ENCODE measurements at places on chromosomes 2 and 18.

DNA sequence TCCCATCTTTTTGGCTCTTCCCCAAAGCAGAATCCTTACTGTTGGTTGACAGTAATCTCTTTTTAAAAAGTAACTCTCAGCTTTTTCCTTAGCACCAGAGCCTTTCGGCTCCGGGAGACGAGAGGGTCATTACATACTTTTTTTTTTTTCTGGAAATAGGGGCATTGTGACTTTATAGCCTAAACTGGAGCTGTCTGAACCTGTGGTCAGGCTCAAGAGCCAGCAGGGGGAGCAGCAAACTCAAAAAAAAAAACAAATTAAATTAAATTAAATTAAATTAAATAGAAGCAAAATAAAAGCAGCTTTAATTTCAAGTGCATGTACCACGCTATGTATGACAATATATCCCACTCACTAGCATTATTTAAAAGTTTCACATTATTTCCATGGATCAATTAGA lies 156.6 kb downstream of the DTNA start:
- DNase-seq: no peak

GRCh38 chr2:109648041-109648527 lies 33.9 kb downstream of the SOWAHC start:
- DNase-seq: no peak

DNA sequence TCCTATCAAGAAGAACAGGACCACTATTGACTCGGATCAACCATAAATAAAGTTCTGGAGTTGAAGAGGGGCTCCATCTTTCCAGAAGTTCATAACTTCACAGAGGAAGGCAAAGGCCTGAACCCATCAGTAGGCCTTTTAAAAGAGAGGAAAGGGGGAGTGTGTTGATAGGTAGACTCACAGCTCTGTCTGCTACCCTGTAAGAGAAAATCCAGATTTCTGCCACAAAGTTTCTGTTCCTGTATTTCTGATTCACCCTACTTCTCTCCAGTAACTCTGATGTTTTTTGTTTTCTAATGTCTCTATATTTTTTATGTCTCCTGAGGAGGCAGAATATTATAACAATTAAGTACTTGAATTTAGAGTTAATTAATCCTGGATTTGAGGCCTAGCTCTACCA lies 564.0 kb downstream of the TNS1 start:
- DNase-seq: no peak

GRCh38 chr2:150532879-150533278 lies 45.4 kb upstream of the RND3 start:
- DNase-seq: no peak

DNA sequence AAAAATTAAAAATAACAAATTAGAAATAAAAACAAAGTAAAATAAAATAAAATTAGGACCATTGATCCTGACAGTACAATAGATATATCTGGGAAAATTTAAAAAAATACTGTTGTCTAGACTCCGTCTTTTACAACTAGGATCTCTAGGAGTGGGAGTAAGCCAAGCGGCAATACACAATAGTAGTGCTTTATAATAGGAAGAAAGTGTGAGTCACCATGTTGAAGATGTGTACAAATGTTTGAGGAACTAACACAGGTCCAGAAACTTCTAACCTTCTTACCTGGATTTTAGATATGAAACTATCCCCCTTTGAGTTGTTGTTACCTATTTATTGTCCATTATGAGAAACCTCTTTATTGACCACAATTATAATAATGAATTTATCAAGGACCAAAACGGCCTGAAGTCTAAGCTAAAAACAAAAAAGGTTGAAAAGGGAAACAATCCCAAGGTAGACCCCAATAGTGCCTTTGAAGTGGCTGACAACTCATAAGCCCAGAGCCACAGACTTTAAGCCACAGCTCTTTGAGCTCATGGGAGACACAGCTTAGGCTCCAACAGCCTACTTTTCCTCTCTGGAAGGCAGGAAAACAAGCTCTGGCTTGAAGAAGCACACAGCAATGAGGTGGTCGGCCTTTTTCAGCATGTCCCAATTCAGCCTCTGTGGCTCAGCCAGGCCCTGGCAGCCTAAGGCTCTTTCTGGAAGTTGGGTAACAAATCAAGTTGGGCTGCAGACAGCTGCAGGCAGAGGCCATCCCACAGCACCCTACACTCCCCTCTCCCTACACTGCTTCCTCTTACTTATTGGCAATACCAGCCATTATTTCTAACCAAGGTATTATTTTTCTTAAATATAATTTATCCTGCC lies 62.9 kb downstream of the AQP4 start:
- no peak for DNase-seq

DNA sequence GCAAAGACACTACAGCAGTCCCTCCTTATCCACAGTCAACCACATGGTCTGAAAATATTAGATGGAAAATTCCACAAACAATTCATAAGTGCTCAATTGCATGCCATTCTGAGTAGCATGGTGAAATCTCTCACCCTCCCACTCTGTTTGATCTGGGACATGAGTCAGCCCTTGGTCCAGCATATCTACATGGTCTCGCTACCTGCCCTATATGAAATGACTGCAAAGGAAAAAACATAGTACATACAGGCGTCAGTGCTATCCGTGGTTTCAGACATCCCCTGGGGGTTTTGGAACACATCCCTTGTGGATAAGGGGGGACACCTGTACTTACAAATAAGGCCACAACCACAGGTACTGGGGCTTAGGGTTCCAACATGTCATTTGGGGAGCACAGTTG lies 73.7 kb downstream of the CABLES1 start:
- no peak for DNase-seq

GRCh38 chr2:134009440-134009839 lies 244.4 kb upstream of the MGAT5 start:
- DNase-seq: no peak

GRCh38 chr18:4453874-4454536 lies 1.1 kb downstream of the DLGAP1 start:
- DNase-seq: peak; percentile 26

- no peak for DNase-seq
Observed at GRCh38 chr2:27806311-27807059, 35.0 kb downstream of the MRPL33 start.

- no peak for DNase-seq
Observed at GRCh38 chr2:47819834-47820233, 36.9 kb downstream of the MSH6 start.

DNA sequence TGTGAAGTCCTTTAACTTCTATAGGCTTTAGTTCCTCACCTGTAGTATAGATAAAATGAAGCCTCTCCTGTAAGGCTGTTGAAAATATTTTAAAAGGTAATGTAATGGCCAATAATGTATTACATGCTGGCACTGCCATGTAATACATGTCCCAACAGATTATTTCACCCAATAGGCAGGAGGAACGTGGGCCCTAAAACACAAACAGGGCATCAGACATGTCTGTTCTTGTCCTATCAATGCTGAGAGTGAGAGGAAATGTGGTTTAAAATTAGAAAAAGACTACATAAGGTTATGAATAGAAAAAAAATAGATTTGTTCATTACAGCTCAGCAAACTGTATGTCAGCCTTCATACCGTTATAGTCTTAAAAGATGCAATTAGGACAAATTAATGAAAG lies 492.7 kb upstream of the DDX18 start:
- no peak for DNase-seq

- DNase-seq: no peak
Observed at GRCh38 chr2:10375570-10376281, 72.4 kb downstream of the ODC1 start.

- DNase-seq: no peak
Observed at GRCh38 chr2:153644955-153645354, 166.4 kb upstream of the RPRM start.

- DNase-seq: no peak
Observed at GRCh38 chr18:72444798-72445155, 99.4 kb downstream of the CBLN2 start.

GRCh38 chr2:72153026-72153791 lies 5.5 kb upstream of the CYP26B1 start:
- DNase-seq: no peak

GRCh38 chr18:77550625-77551024 lies 301.0 kb downstream of the GALR1 start:
- DNase-seq: no peak

DNA sequence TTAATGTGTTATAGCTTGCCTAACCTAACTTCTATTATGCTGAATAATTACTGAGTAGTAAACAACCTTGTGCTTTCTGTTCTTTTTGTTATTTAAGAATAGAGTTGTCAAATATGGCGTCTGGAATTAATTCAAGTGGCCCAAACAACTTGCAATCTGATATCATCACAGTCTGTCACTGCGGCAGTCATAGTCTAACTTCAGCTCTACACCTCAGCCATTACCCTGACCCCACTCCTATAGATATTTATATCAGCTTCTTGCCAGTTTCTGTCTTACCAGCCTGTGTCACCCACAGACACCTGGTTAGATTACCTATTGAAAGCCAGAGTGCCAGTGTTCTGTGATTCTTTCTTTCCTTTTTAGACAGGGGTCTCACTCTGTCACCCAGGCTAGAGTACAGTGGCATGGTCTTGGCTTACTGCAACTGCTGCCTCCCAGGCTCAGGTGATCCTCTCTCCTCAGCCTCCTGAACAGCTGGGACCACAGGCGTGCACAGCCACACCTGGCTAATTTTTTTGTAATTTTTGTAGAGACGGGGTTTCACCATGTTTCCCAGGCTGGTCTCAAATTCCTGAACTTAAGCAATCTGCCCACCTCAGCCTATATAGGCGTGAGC lies 14.1 kb upstream of the KLHL41 start:
- DNase-seq: no peak

GRCh38 chr2:221225752-221226151 lies 346.4 kb downstream of the EPHA4 start:
- no peak for DNase-seq

GRCh38 chr18:23324056-23324811 lies 128.9 kb upstream of the RIOK3 start:
- no peak for DNase-seq

DNA sequence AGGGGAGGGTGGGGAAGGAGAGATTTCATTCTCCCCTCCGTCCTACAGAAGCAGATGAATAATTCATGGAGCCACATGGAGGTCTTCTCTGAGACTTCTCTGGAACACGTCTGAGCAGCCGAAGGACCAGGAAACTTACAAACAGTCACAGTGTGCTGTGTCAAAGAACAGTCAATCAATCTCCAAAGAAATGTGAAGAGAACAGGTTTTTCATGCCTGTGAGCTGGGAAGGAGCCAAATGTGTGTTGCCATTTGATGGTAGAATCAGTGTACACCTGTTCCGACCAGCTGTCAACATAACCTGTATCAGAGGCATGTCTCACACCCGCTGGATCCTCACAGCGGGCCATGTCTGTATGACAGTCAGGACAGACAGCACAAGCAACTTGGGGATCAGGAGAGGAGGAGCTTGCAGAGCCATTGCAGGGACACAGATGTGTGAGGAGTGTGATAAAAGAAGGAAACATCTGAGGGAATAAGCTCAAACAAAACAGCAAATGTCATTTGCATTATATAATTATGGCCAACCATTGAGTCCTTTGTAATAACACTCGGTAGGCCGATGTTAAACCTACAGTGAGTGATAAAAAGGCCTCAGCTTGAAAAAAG lies 298.5 kb downstream of the EN1 start:
- DNase-seq: no peak

- DNase-seq: no peak
Observed at GRCh38 chr2:156748221-156748620, 312.0 kb downstream of the GPD2 start.

- DNase-seq: no peak
Observed at GRCh38 chr2:86512034-86512433, 51.2 kb downstream of the CHMP3 start.

DNA sequence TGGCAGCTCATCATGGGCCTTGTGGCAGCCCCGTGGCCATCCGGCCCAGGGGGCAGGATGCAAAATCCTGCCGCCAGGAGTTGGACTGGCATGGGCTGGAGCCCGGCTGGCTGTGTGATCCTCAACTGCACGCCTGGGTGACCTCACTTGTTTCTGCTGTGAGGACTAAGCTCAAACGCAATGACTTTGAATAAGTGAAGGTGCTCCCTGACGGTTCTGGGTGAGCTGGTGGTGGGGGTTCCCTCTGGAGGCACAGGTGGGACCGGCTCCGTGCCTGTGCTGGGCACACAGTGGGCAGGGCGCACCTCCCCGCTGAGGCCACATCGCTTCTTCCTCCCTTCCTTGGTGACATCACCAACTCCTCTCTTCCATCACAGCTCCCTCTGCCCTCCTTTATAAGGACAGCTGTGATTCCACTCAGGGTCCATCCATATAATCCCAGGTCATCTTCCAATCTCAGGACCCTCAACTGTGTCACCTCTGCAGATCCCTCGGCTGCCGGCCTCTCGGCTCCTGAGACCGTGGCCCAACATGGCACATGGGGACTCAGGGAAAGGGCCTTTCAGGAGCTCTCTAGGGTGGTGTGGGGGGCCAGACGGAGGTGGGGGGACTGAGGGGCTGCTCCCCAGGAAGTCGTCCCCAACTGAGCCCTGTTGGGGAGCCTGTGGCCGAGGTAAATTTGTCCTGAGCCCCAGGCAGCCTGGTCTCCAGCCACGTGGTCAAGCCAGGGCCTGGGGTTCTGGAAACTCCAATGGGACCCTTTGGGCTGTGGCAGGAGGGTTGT lies 75.5 kb upstream of the ODC1 start:
- no peak for DNase-seq

DNA sequence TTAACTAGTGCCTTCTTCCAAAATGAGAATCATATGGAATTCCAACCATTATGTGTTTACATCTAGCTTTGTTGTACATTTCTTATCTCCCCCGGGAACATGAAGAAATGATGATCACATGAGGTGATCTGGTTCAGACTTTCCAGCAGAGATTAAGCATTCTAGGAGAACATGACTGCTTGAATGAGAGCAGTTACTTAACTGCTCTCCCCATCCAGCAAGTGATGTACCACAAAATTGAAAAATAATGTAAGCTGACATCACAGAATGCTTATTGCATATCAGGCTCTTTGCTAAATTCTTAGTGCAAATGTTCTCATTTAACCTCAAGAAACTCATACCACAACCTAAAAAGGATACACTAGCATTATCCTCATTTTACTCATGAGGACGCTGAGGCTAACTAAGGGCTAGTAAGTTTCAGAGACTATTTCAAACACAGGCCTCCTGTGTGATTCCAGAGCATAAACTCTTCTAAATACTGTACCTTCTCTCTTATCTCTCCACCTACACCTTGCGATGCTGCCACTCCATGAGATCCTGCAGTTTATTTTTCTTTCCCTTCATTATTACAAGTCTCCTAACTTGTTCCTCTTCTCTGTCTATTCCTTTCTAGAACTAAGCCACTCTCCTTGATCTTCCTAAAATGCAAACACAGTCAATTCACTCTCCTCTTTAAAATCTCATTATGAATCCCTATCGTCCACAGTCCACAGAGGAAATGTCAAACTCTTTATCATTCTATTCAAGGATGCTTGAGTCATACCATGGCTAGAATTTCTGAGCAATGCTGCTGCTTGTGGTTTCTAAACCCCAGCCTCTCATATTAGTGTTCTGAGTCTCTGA lies 1224.8 kb upstream of the ZEB2 start:
- no peak for DNase-seq

DNA sequence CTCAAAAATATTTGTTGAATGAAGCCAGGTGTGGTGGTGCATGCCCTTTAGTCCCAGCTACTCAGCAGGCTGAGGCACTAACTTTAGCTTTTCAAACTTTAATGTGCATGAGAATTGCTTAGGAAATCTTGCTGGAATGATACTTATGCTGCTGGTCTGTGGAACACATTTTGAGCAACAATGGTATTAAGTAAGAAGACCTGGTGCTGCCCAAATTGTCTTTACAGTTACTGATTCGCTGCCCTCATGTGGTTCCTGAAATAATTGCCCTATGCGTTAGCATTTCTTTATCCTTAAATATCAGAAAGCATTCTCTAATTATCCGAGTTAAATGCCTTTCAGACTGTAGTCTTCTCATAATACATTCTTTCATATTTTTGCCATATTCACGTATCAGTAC lies 76.0 kb upstream of the SESTD1 start:
- DNase-seq: no peak

All from caudate nucleus (tissue), 63 donors.